ENCODE measurements at places on chromosomes 5 and 9. TPM values are rescaled to one million over a fixed set of nuclear protein-coding genes. Genes with fewer than 3 reads are reported as not detected.

CCDC183 gene
- 1.0 TPM for total RNA-seq

FAM174A gene
- 6.1 TPM for total RNA-seq

TRAF2 gene
- 54.5 TPM for total RNA-seq

TTC1 gene
- 40.4 TPM for total RNA-seq

TMC1 gene
- total RNA-seq: not detected

IFNA21 gene
- not detected for total RNA-seq

CTXN3 gene
- total RNA-seq: not detected

BRD3OS gene
- total RNA-seq: 26.8 TPM

TAF1L gene
- total RNA-seq: not detected

BAAT gene
- not detected for total RNA-seq

FAT2 gene
- total RNA-seq: not detected

TMEM252 gene
- total RNA-seq: not detected

CARD9 gene
- 0.57 TPM for total RNA-seq

FBP2 gene
- not detected for total RNA-seq

SH3GL2 gene
- total RNA-seq: not detected

SLC22A5 gene
- 12.9 TPM for total RNA-seq

CARTPT gene
- not detected for total RNA-seq

IL13 gene
- not detected for total RNA-seq

GRM6 gene
- not detected for total RNA-seq

AK8 gene
- total RNA-seq: 1.9 TPM

GNAQ gene
- total RNA-seq: 1.4 TPM

ZDHHC21 gene
- 35.5 TPM for total RNA-seq

PCDHGC5 gene
- 0.46 TPM for total RNA-seq
